ENCODE measurements at places on chromosomes 12 and 14. TPM values are rescaled to one million over a fixed set of nuclear protein-coding genes. Genes with fewer than 3 reads are reported as not detected.

The RPL36AL gene
- total RNA-seq = 272 TPM

The CCDC197 gene
- 0.34 TPM for total RNA-seq

The ADSS1 gene
- 2.2 TPM for total RNA-seq

The RASAL1 gene
- 10.6 TPM for total RNA-seq

The HOXC12 gene
- total RNA-seq = not detected

The ADAM21 gene
- total RNA-seq = 0.09 TPM

The CBLN3 gene
- 12.2 TPM for total RNA-seq

Data from activated CD4-positive, alpha-beta T cell treated with anti-CD3 and anti-CD28 coated beads for 36 hours (primary cell).